NCI-H1930 (cell line): ENCODE measurements at places on chromosomes 5 and 9.

- DNase-seq = no peak
These were observed 23.2 kb downstream of the PRDM6 start for GRCh38 chr5:123112196-123112595.

DNA sequence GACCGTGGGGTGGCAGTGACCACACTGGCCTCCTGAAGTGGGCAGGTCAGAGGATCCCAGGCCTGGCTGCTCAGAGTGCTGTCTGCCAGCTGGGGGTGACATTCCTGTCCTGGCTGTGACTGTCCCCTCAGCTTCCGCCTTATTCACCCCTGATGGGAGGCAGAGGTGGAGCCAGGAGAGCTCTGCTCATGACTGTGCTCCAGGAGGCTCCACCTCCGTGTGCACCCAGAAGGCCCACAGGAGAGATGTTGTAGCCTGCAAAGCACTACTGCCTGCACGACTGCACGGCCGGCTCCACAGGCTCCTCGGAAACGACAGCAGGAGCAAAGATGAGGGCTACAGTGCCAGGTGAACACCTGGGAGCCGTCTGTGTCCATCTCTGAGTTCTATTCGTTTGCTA, 60.9 kb downstream of the ROPN1L start:
- no peak for DNase-seq

DNA sequence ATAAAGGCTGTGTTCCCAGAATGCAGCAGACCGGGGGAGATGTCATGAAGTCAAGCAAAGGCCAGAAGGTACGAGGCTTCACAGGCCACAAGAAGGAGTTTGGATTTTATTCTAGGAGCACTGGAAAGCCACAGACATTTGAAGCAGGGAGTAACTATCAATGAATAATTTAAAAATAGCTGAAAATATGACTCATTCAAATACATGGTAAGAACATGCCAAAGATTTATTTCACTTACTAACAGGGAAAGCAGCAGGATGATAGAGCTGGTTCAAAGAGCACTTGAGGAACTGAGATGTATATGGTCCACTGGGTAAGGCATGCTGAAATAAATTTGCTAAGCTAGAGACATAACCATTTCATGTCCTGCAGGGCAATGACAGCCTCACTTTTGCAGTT, 53.2 kb downstream of the MSX2 start:
- DNase-seq = no peak

DNA sequence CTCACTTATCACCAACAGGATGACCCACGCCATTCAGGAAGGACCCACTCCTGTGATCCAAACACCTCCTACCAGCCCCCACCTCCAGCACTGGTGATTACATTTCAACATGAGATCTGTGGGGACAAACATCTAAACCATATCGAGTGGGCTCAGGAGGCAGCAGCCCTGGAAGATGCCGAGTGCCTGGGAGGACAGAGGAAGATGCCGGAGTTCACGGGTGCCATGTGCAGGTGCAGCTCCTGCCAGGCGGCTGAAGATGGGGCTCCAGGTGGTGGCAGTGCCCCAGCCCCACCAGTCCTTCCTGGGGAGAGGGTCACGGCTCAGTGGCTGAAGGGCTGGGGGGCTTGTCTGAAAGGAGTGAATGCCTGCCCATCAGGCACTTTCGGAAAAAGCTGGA, 6.1 kb upstream of the CEP72 start:
- no peak for DNase-seq

GRCh38 chr9:71937898-71938297, 26.5 kb downstream of the C9orf85 start:
- DNase-seq = no peak

- DNase-seq = no peak
These were observed 1.0 kb downstream of the CSNK1A1 start for GRCh38 chr5:149550268-149550583.
